Smooth muscle cell of the brain vasculature (primary cell): ENCODE measurements at places on chromosomes 3 and 15.

GRCh38 chr3:71565316-71565715 is 18.2 kb downstream of the FOXP1 start:
- DNase-seq = no peak

DNA sequence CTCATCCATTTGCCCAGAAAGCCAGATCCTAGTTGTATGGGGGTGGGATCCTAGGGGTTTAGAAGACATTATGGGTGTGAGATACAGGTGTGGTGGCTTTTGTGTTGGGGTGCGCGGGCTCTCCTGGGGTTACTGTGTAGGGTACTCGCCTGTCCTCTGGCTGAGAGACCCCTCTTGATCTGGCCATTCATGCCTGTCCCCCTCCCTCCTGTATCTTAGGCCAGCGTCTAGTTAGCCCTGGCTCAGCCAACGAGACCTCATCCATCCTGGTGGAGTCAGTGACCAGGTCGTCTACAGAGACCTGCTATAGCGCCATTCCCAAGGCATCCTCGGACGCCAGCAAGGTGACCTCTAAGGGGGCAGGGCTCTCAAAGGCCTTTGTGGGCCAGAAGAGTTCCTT is 41.4 kb downstream of the DNASE1L3 start:
- DNase-seq = no peak

GRCh38 chr3:9713142-9713541 is 9.5 kb downstream of the CPNE9 start:
- DNase-seq = no peak

DNA sequence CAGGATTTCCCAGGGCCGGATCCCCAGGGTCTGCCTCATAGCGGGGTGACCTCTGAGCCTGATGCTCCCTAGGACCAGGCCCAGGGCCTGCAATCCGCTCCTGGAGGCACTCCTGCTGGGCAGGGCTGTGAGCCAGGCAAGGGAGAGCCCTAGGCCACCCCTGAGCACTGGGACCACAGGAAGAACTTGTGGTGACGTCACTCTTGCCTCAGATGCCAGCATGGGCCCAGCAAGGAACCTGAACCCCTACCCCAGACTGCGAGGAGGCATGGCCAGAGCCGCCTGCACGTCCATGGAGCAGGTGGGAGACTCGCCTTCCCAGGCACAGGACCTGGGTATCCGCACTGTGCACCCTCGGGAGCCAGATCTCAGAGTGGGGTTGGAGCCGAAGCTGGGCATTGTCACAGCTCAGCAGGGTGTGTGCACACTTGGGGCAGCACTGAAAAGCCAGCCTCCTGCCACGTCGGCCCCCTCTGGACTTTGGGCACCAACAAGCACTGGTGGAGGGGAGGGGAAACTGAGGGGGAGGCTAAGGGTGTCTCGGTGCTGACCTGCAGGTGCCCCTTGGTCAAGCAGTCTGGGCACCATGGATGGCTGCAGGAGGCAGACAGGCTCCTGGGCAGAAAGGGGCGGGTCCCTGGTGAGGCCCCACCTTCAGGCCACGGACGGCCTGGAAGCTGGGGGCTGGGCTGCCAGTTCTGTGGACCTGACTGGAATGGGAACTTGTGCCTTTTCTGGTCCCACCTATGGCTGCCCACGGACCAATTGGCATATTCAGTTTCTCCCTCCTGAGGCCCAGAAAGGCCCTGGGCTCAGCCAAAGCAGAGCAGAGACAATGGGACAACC is 49.3 kb downstream of the SLC6A20 start:
- DNase-seq = no peak

- DNase-seq = no peak
These were observed 695.2 kb downstream of the TUSC7 start for GRCh38 chr3:117404730-117405129.

DNA sequence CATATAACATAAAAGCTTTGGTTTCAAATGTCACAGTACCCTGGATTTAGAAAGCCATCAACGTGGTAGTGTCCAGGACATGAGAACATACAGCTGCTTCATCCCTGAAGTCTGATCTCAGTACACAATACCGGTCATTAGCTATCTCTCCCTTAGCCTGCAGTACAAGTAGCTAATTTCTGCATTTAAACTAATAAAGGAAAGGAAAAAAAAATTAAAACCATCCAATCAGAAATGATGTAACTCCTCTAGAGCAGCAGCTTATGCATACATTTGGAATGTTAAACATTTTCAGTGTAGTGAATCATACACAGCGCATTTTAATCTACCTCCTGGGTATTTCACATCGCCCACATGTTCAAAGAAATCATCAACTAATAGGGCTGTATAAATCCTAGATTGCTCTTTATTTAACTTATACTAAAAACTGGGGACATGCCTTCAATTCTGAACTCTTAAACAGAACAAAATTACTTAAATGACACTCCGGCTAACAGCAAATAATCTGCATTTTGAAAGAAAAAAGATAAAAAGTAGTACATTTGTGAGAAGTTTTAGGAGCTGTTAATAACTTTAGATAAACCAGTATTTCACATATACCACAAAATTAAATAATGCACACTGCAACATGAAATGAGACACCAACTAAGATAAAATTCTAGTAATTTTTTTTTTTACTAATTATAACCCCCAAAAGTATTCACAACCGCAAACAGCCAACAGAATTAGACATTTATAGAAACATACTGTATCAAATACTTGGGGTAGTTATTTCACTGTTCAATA is 3.7 kb downstream of the IGF2BP2 start:
- DNase-seq = no peak

DNA sequence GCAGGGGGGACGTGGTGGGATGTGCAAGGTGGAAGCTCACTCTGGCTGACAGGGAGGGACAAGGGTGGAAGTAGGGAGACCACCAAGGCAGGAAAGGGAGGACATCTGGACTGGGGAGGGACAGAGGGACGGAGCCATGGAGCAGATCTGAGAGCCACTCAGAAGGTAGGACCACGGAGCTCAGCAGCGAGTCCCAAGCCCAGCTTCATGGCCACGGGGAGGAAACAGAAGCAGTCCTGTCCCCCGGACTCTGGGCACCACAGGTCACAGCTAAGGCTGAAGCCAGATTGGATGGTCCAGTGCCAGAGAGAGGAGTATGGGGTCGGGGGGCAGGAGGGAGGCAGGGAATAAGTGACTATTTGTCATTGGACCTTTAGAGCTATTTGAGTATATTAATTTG is 220.1 kb downstream of the TBC1D2B start:
- no peak for DNase-seq

GRCh38 chr3:196235452-196236122 is 19.3 kb downstream of the SLC51A start:
- no peak for DNase-seq

GRCh38 chr3:105470851-105471250 is 104.1 kb downstream of the ALCAM start:
- DNase-seq = no peak

DNA sequence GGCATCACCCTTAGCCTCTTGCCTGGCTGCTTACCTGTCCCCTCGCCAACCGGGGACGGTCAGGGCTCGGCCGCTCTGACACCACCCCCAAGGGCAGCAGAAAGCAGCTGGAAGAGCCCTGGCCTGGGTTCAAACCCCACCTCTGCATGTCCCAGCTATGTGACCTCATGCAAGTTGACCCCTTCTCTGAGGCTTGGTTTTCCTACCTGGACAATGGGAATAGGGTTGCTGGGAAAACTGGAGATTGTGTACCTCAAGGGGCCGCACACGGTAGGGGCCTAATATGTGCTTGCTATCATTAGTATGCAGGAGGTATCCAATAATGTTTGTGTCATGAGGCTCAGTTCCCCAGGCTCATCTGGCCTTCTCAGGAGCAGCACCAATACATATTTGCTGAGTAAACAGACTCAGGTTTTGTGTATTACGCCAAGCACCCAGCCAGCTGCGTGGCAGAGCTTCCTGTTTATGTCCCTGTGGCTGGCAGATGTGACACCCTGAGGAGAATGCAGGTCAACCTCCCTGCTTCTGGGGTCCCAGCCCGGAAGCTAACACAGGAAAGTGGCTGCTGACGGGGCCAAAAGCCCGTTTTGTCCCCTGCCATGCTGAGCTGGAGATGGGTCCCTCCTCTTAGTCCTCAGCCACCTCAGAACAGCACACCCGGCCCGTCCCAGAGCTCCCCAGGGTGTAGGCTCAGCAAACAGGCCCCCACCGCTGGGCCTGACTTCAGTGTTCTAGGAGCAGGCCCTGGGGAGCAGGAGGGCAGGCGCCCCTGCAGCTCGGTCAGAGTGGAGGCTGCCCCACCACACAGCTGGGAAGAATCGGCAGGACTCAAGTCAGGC is 29.7 kb downstream of the PLXND1 start:
- DNase-seq = no peak

- no peak for DNase-seq
These were observed 84.1 kb downstream of the ATG7 start for GRCh38 chr3:11356269-11356668.

- DNase-seq = no peak
These were observed 58.2 kb downstream of the FGD5 start for GRCh38 chr3:14876921-14877333.

GRCh38 chr15:40277471-40277870 is 5.4 kb downstream of the ANKRD63 start:
- DNase-seq = no peak

- DNase-seq = peak; percentile 49
These were observed 39.5 kb upstream of the FMN1 start for GRCh38 chr15:33234020-33234461.

- no peak for DNase-seq
These were observed 26.4 kb upstream of the TSPAN3 start for GRCh38 chr15:77097248-77097721.

GRCh38 chr3:141371882-141372281 is 3.6 kb downstream of the ZBTB38 start:
- DNase-seq = no peak

DNA sequence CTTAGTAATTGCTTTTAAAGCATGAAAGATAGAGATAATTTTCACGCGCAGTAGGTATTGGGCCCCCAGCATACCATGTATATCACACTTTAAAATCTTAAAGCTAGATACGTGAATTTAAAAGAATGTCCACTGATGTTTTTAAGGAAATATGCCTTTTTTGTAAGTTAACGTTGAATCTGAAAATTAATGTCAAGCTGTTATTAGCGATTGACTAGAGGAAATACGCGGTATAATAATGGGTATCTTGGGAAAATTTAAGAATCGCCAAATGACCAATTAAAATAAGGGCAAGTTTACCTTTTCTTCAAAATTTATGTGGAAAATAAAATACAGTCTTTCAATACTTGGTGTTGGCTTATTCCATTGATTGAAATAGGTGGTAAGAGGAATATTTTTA is 13.3 kb upstream of the CHD2 start:
- no peak for DNase-seq

DNA sequence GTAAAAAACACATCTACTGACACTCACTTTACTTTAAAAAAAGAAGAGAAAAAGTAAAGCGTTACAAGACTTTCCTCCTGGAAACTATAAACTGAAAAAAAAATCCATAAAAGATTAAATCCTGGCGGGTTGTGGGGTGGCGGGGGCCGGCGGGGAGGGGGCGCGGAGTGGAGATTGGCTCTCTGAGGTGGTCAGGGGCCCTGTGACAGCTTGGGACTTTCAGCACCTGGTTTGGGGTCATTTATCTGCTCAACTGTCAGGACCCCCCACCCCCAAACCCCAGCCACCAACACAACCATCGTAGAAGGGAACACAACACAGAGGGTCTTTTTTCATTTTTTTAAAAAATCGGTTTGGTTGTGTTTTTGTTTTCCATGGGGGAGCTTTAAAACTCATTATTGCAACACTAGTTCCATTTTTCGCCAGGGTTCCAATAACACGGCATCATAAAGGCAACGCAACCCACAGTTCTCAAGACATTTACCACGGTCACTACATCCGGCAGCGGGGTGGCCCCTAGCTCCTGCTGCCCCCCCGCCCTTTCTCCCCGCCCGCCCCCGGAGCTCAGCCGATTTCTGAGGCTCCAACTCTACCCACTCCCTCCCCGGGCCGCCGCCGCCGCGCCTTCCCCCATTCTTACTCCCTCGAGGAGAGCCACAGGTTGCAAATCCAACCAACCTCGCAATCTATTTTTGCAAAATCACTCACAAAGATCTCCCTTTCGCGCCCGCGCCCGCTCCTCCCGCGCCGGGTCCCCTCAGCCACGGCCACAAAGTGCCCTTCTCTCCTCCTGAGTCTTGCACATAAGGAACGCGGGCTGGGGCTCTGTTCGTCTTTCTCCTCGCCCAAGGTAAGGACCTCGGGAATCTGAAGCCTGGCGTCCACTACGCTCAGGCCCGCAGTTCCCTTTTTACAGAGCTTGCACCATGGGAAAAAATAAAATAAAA is 1.8 kb downstream of the BCL6 start:
- DNase-seq = no peak

DNA sequence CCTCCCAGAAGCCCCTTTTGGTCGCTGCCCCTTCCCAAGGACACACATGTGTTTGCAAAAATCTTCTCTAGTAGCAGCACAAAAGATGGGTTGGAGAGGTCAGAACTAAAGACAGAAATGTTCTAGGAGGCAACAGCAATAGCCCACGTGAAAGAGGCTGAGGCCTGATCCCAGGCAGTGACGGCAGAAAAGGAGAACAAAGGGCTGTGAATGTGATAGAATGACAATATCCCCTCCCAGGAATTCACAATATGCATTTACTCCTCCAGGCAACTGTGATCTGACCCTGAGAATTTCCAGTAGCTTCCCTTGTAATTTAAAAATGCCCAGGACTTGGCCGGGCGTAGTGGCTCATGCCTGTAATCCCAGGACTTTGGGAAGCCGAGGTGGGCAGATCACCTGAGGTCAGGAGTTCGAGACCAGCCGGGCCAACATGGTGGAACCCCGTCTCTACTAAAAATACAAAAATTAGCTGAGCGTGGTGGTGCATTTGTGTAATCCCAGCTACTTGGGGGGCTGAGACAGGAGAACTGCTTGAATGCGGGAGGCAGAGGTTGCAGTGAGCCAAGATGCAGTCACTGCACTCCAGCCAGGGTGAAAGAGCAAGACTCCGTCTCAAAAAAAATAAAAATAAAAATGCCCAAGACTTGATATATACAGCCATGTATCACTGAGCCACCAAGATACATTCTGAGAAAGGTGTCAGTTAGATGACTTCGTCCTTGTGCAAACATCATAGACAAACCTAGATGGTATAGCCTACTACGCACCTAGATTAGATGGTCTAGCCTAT is 43.6 kb upstream of the PIAS1 start:
- no peak for DNase-seq

DNA sequence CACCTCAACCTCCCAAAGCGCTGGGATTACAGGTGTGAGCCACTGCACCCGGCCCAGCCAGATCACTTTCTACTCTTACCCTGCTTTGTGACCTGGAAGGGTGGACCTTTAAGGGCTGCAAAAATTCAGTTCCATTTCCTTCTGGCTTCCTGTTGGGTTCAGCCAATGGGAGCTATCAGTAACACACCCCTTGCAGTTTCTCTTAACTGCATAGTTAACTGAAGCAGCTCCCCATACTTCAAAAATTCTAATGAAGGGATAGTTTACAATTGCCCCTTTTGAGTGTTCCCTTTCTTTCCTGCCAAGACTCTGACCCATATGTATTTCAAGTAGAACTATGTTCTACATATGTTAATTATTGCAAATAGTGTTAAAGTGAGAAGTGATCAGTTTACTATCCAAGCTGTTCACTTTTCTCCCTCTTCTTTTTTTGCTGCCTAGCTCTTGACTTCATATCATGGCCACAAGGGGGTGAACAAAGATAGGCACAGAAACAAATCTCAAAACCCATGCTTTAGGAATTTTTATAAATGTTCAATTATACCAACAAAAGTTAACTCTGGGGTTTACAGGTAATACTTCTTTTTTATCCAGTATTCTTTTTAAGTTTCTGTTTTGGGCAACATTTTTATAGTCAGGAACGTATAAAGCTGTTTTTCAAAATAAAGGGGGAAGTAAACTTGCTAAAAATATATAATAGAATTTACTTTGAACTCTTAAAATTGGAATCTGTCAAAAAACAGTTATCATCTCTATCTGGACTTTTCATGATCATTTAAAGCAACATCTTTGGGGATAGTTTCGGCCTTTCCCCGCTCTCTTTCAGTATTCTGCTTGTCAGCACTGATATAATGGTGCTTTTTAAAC is 8.1 kb downstream of the PGBD4 start:
- peak; percentile 32 for DNase-seq
